ENCODE measurements at places on chromosomes 6 and 20.

DNA sequence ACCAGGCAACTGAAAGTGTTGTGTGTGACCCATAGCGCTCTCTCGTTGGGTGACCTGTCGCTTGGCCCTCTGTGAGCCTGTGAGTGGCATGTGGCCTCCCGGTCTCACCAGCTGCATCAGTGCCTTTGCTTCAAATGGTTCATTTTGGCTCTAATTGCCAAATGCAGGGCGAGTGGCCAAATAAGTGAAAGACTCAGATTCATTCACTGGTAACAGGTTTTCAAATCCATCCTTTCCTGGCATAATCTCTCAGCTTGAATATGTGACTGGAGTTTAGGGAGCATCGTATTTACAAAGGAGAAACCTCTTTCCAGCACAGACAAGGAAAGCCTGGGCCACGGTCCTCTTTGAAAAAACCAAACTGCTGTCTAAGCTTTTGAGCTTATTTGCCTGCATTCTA, 321.6 kb upstream of the QKI start:
- DNase-seq = no peak

GRCh38 chr6:163460307-163460782, 45.8 kb downstream of the QKI start:
- no peak for DNase-seq

DNA sequence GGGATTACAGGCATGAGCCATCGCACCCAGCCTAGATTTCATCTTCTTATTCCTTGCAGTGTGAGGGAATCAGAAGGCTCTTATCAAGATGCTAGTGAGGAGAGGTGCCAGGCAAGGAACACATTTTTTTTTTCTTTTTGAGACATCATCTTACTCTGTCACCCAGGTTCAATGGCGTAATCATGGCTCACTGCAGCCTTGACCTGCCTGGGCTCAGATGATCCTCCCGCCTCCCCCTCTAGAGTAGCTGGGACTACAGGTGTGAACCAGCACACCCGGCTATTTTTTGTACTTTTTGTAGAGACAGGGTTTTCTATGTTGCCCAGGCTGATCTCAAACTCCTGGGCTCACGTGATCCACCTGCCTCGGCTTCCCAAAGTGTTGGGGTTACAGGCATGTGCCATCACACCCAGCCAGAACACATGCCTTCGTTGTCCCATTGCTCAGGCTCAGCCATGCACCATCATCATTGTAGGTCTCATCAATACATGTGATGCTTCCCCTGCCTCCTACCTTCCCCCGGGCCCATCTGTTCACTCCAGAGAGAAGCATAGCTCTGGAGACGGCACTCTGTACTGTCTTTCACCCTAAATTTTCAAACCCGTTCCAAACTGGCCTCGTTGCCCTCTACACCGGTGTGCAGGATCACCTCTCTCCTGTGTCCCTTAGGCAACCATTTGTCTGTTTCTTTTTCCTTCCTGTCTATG, 10.1 kb downstream of the FLOT1 start:
- no peak for DNase-seq

DNA sequence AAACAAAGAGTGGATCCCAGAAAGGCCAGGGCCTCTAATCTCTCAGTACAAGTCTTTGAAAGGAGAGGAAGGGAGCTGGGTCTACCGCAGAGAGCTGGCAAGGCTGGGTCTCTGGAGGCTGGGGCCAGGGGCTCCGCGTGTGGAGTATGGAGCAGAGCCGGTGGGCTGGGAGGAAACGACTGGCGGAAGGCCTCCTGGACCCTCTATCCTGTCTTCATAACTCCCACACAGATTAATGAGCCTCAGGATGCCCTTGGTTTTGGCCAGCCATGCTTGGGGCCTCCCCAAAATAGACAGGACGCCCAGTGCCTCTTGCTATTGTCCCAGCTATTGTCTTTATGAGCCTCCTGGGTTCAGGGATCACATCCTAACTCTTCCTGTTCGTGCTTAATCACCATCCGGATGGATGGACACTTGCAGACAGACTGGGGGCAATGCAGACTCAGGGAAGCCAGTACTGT, 306.4 kb downstream of the DHX35 start:
- DNase-seq = no peak

- no peak for DNase-seq
These were observed 76.0 kb downstream of the JPH2 start for GRCh38 chr20:44110816-44111568.

DNA sequence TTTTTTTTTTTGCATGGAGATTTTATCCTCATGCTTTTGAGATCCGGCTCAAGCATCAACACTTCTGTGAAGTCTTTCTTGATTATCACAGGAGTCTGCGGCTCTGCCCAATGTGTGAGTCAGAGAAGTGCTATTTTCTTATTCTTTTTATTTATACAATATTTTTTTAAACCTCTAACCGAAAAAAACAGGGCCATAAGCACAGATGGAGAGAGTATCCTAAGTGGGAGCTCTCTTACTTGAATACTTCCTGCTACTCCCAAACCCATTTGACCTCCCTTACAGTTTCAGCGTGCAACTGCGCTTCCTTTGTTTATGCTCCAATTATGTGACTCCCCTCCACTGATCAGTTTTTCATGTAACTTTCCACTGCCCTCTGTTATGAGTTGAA, 8.7 kb upstream of the ATXN1 start:
- DNase-seq = no peak
